ENCODE measurements at places on chromosomes 2 and 18.

- no peak for DNase-seq
Measured at GRCh38 chr2:241182126-241182525, 6.4 kb upstream of the ANO7 start.

- DNase-seq = peak; percentile 43
Measured at GRCh38 chr2:219252900-219253752, at the start of gene TUBA4B. TSS of gene TUBA4B (plus strand) at chr2:219253243. CDS start at chr2:219253408, 165 bp downstream.

DNA sequence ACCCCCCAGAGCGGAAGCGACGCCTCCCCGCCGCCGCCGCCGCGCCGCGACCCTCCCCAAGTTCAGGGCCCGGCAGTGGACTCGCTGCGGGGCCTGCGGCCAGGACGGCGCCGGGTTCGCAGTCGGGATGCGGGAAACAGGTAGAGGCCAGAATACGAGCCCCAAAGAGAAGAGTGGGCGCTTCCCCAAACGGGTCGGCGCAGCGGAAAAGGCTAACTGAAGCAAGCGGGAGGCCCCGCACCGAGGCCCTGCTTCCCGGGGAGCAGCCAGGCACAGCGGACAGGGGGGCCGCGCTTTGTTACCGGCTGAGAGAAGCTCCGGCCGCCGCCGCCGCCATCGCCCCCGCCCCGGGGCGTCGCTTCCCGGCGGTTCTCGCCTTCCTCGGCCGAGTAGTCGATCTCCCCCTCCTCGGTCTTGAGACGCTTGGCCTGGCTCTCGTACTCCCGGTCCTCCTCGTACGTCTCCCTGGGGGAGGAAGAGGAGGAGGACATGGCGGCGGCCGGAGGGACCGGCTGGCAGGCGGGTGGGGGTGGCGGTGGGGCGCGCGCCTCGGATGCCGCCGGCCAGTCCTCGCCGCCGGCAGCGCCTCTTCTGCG, 494 bp downstream of the HNRNPLL start:
- DNase-seq = no peak

- no peak for DNase-seq
Measured at GRCh38 chr2:120294008-120294340, 41.3 kb downstream of the RALB start.

DNA sequence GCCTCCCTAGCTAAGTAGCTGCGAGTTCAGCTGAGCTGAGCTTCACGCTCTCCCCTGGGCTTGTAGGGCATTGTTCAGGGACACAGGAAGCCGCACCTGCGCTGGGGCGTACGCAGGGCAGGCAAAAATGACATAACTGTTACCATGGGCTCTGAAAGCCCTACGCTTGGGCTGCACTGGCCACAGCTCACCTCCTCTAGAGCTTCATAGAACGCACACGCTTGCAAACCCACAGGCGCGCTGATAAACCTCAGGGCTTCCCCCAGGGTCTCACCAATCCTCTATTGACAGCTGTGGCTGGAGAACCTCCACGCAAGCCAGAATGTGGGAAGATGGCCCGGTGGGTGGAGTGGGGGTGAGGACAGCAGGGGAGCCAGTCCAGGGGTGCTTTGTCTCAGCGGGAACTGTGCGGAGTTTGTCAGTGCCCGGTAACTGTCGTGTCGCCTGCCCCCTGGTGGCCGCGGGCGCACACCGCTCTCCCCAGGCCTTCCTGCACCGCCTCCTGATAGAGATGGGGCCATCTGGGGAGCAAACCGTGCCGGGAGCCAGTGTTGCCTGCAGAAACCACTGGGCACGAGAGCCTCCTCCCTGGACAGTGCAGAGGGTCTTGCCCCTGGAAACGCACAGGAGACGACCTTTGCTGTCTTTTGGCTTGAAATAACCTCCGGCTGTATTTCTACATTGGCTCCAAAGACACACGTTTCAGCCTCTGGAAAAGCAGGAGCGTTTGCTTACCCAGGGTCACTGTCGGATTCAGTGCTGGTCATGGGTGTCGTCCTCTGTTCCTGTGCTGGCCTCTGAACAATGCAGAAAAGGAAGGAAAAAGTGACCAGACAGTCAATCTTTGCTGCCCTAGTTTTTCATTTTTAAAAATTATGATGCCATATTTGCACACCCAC, 17.0 kb upstream of the CIDEA start:
- DNase-seq = peak; percentile 90

GRCh38 chr2:236988690-236989624, 96.7 kb upstream of the COPS8 start:
- peak; percentile 35 for DNase-seq

GRCh38 chr2:31528823-31529222, 51.9 kb downstream of the SRD5A2 start:
- no peak for DNase-seq

- no peak for DNase-seq
Measured at GRCh38 chr2:961786-962185, 11.1 kb downstream of the SNTG2 start.

DNA sequence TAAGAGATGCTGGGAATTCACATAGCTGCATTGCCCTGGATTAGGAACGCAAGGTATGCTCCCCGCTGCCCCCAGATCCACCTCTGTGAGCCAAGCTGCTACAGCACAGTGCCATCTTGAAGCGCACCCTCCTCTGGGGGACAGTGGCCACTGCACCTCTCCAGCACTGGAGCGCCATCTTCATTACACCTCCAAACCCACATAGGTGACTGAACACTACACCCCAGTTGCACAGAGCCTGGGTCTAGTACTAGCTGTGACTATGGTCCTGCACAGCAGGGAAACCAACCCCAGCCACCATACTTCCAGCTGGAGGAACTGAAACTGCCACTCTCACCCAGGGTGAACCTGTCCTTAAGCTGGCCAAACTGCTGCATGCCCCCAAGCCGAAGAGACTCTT, 84.6 kb downstream of the TMEM237 start:
- no peak for DNase-seq

DNA sequence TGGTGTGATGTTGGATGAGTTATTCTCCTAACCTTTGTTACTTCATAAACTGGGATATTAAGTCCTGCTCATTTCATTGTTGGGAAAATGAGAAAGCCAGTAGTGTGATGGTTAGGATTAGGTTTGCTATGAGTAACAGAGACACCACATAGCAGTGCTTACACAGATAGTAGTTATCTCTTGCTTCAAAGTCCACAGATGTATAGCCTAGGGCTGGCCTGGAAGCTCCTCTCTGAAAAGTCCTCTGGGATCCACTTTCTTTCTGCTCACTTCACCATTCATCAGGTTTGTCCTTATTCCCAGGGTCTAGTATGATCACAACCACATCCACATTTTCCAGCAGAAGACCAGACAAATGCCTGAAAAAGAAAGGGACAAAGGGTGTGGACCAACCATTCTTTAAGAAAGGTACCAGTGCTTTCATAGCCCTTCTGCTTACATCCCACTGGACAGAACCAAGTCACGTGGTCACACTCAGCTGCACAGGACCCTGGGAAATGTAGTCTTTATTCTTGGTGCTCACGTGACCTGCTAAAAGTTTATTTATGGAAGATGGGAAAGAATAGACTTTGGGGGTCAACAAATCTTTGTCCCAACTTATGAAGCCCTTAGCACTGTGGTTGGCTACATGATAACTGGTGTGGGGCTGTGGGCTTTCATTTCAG, 108.9 kb downstream of the INSIG2 start:
- DNase-seq = peak; percentile 31

DNA sequence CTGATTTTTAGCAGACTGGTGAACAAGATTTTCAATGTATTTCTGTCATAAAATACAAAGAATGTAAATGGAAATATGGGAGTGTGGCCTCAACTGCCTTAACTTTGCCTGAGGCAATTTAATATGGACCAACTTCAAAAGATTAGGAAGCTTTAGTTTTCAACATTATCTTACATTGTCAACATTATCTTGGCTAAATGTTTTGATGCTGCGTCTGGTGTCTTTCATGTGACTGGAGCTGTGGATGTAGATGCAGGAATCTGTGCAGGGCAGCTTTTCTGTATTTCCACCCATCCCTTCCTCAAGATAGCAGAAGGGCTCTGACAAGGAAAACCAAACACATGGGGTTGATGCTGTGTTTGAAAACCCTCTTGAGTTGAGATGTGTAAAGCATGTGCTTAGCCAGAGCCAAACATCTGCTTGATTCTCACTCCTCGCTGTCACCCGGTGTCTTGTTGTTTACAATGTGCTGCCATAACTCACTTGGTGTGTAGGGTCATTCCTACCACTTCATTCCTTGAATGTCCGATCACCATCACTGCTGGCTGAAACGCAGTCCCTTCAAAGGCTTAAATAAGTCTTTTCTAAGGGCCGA, 33.0 kb downstream of the COPS8 start:
- DNase-seq = no peak

GRCh38 chr2:66696374-66696773, 261.4 kb downstream of the MEIS1 start:
- DNase-seq = no peak

- DNase-seq = no peak
Measured at GRCh38 chr2:21395366-21395765, 271.6 kb downstream of the TDRD15 start.

DNA sequence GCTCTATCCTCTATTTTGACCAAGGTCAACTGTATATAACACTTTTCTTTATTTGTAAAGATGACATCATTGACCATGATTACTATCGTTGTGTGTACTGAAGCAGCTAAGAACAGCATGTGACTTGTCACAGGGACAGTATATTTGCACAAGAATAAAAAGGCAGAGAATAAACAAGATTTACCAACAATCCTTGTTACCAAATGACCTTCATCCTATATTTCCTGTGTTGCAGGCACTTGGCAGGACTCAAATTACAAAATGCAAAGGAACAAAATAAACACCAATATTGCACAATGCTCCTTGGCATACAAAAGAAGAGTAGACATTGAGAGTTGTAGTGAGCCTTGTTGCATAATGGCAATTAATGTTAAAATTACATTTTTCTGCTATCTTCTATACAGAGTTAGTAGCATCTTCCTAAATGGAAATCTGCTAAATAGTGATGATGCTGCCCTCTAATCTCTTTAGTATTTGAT, 61.8 kb downstream of the RFTN2 start:
- DNase-seq = no peak

- DNase-seq = no peak
Measured at GRCh38 chr2:109478906-109479493, 134.8 kb downstream of the SEPTIN10 start.

DNA sequence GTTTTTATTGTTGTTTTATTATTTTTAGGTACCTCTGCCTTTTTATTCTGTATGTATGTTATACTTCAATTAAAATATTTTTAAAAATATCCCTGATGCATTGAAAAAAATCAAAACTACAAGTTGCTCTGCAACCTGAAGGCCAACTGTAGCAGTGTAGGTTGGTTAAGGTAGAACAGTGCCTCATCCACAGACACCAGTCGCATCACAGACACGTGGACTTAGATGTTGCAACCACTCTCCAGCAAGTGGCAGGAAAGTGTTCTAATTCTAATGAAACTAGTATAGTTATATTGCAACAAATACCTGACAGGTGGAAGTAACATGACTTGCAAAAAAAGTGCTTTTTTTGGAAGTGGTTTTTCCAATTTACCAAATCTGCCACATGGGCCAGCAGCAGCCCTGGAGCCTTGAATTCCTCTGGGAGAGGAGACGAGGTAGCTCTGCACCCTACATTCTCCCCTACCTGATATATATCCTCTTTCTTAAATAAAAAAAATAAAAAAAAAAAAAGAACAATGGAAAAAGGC, 28.4 kb upstream of the SLC3A1 start:
- DNase-seq = no peak

GRCh38 chr2:1864981-1865421, 120.7 kb upstream of the PXDN start:
- DNase-seq = peak; percentile 31

GRCh38 chr18:24381126-24381525, 16.5 kb downstream of the OSBPL1A start:
- DNase-seq = no peak

DNA sequence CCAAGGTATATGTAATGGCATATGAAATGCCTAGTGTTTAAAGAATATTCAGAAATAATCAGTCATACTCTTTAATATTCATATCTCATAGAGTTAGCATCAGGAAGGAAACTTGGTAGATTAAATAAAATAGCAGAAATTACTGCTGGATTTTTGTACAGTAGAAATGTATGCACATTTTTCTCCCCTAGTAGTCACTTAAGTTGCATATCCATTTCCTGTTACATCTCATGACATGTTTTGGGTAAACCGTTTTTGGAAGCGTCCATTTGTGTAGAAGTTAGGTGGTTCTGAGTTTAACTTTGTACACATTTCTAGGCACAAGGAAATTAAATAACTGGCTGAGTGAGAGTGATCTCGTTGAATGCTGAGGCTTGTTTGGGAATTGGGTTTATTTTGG, 21.9 kb downstream of the NEDD4L start:
- no peak for DNase-seq

DNA sequence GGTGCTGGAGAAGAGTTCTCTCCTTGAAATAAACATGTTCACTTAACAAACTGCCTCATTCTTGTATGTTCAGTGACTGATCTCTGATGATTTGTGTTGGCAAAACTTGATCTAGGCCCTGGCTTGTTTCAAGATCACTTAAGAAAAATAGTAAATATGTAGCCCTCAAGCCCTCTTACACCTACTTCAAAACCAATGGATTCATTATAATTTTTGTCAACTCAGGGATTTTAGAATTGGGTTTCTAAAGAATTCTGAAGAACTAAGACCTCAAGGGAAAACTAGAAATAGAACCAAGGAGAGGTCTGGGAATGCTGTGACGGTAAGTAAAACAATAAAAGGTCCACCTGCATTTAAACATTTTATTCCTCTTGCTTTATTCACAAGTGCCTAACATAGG, 1731.6 kb upstream of the CELF4 start:
- DNase-seq = no peak

GRCh38 chr2:2798337-2798736, 467.3 kb upstream of the MYT1L start:
- no peak for DNase-seq

DNA sequence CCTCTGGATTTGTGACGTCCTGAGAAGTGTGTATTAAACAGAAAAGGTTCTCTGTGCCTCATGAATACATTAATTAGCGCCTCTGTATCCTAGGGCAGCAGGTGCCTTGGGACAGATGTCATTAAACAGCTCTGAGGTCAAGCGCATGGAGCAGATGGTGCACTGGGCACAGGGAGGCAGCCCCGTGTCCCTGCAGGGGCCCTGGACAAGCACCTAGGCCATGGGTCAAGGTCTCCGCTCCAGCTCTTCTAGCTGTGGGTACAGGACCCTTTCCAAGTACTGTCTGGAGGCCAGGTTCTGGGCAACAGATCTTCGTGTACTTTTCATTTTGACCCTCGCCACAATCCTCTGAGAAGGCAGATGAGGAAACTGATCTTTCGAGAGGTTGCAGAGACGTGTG, 126.4 kb downstream of the KCTD1 start:
- DNase-seq = no peak

- no peak for DNase-seq
Measured at GRCh38 chr2:132515010-132515409, 98.4 kb downstream of the GPR39 start.

DNA sequence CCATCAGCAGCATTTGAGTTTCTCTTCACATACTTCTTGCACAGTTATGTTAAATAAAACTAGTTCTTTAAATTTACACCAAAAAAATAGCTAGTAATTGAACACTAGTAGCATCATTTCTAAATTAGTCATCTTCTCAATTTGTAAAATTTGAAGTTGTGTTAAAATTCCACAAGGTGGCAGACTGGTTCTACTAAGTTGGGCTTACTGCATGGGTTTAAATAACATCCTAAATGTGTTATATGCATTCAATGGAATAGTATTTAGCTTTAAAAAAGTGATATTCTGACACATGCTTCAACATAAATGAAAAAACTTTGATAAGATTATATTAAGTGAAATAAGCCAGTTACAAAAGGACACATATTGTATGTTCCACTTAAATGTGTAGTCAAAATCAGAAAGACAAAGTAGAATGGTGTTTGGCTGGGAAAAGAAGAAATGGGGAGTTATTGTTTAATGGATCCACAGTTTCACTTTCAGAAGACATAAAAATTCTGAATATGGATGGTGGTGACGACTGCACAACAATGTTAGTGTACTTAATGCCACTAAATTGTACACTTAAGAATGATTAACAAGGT, 28.7 kb upstream of the RPRD1A start:
- peak; percentile 44 for DNase-seq

Data from AG20443 (cell line).